ENCODE measurements at places on chromosomes 2 and 18.

- no peak for DNase-seq
These were observed 545.5 kb downstream of the CBLN2 start for GRCh38 chr18:71998547-71999097.

DNA sequence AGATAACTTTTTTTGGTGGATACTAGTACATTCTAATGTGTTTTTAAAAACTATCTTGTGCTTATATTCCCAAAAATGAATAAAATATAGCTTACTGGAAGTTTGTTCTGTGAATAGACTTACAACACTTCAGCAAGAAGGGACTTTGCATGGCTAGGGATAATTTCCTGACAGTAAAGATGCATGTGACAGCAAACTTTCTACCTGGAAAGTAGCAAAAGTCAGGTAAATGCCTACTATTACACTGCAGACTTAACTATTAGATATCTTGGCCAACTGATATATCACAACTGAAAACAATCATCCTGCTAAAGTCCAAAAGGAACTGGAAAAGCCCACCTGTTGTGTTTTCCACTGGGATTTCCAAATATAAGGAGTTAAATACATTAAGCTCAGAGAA, 1753.5 kb upstream of the CELF4 start:
- DNase-seq = no peak

DNA sequence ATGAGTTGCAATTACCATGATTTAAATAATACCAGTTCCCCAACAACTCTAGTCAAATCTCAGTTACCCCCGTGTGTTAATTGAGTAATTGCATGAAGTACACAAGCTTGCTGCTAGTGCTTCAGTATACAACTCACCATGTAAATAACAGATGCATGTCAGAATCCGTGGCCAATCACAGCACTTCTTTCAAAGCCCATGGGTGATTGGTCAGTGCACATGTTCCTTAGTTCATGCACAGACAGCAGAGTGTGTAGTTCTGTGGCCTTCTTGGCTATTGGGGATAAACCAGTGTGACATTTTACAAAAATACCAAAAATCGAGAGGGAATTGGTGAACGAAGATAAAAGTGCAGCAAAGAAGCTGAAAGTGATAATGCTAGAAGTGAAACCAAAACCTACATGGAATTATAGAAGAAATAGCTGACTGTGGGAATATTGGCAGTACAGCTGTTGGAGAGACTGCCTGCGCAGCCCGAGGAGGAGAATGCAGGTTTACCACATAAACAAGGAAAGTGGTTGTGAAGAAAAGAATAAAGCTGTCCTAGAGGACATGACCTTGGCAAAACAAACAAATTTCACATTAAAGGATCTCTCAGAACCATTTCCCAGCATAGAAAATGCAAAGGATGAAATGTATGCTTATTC, 59.4 kb downstream of the NEDD4L start:
- no peak for DNase-seq

DNA sequence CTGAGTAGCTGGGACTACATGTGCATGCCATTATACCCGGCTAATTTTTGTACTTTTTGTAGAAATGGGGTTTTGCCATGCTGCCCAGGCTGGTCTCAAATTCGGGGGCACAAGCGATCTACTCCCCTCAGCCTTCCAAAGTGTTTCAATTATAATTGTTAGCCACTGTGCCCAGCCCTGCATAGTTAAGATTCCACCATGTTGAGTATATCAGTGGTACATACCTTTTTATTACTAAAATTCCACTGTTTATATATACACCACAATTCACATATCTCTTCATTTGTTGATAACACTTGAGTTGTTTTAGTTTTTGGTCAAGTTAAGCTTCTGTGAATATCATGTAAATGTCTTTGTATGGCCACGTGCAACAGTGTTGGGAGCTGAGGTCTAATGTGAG, 12.8 kb upstream of the FMNL2 start:
- no peak for DNase-seq

DNA sequence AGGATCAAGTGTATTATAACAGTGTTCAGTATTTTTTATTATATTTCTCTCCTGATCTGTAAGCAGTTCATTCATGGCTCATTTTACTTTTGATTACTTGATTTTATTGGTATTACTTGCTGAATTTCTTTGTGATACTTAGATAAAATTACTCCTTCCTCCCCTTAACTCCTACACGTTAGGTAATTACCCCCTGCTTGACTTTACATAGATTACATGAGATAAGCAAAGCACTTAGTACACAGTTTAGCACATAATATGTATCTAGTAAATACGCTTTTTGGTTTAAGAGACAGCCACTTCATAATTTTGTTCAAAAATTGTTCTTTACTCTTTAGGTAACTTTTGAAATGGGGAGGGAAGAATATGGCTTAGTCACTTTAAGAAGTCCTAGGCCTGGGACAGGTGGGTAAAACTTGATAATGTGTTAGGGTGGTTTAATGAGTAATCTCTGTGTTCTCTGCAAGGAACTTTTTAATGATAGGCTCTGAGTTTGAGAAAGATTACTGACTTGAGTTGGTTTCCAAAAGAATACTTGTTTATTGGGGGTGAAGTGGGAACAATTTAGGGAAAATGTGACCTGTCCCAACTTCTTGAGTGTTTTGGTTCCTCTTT, 80.9 kb downstream of the NCOA1 start:
- DNase-seq = no peak

- DNase-seq = no peak
These were observed 140.6 kb upstream of the KCNJ3 start for GRCh38 chr2:154557906-154558305.

GRCh38 chr2:39409697-39410389, 27.2 kb downstream of the MAP4K3 start:
- DNase-seq = no peak

DNA sequence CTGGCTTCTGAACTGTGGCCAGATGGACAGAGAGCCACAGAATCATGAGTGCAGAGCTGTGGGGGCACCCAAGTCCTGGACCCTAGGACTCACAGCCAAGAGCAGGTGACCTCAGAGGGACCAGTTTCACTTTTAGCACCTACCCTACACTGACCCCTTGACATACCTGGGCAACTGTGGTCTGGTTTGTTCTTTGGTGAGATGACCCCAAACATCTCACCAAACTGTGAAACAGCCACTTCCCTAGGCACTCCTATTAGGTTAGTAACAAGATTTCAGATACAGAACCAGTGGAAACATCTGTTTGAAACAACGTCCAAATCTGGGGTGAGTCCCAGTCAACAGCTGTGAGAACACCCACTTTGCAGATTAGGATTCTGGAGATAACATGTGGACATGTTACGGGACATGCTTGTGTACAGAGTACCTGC, 1.9 kb upstream of the ZFP36L2 start:
- DNase-seq = no peak

GRCh38 chr18:56233595-56233994, 404.8 kb downstream of the TXNL1 start:
- DNase-seq = no peak

DNA sequence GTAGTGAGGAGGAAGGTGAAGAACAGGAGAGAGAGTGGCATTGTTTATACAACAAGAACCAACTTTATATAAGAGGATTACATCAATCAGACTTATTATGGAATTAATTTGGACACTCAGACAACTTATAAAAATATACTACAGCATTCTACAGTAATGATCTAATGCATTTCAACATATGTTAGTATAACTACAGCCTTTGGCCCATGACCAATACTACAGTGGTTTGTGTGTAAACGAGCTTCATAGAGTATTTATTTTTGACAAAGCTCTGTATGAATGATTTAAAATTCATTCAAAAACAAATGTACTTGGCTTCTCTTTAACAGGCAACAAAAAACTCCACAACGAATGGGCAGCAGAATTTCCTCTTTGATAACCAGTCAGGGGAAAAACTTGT, 72.8 kb downstream of the ZNF521 start:
- no peak for DNase-seq

- DNase-seq = no peak
These were observed 2.9 kb upstream of the EPB41L3 start for GRCh38 chr18:5546660-5547059.

- no peak for DNase-seq
These were observed 24.2 kb upstream of the PTPN4 start for GRCh38 chr2:119735565-119735964.

DNA sequence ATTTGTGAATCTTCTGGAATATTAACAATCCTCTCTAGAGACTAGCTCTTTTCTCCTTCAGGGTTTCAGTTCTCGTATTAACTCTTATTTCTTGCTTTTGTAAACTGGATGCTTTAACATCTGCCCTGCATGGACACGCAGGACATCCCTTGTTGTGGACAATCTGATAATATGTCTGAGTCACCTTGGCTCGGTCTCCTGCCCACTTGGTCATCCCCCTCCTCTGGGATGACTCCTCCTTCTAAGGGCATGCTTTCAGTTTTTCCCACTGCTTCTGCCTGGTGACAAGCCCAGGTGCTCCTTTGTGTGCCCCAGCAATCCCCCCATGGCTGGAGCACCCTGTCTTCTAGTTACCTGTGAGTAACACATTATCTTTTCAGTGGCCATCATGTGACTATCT, 460.5 kb downstream of the DSC3 start:
- DNase-seq = no peak

DNA sequence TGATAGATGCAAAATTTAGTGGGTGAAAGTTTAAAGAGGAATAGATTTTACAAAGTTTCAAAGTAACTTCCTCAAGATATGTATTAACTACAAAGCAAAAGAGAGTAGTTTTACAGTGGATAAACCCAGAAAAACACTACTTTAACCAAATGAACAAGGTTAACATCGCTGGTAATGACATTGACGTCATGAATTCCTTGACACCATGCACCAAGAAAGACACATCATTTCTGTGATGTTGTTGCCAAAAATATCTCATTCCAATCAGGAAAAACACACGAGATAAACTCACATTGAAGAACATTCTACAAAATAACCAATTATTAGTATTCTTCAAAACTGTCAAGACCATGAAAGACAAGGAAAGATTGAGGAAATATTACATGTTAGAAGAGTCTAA, 605.6 kb upstream of the SETBP1 start:
- no peak for DNase-seq

DNA sequence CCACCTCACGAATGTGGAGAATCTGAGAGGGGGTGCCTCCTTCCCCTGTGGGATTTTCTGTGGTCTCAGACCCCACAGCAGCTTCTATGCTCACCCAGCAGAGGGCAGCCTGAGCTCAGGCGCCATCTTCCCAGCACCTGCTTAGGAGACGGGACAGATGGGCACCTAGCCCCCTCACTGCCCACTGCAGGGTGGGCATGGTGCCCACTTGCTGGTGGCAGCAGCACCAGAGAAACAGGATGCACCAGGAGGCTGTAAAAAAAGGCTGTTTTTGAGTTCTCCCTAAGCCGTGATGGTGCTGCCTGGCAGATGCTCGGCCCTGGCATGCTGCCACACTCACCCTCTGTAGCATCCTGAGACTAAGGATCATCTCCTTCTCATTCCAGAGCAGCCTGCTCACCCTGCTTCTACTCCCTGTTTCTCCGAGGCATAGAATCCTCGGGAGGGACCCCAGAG, 19.1 kb upstream of the SLC20A1 start:
- DNase-seq = peak; percentile 32

DNA sequence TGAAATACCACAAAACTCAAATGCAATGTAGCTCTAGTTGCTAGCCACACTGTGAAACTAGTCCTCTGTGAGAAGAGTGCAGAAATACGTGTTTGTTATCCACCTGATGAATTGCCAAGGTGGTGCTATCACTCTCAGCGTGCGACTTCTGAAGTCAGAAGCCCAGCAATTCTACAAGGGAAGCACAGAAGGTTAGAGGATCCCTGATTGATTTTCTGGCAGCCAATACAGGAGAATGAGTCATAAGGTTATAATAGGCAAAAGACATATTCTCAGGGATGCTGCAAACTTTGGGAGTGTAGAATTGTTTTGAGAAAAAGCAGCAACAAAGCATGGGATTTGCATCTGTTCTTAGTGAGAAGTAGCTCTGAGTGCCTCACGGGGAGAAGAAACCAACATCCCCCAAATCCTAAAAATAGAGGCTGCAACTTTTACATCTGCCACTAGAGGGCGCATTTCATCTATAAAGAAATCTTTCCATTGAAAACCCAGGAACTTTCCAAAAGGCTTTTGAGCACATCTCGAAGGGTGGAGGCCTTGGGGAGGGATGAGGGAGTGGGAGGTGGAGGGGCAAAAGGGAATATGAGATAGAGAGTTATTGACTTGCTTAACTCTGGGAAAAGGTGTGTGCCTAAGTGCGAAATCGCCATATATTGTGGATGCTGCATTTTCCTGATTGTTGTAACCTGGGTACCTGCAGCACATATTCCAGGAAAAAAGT, 78.0 kb downstream of the TMEM182 start:
- no peak for DNase-seq

- no peak for DNase-seq
These were observed 162.5 kb downstream of the GRB14 start for GRCh38 chr2:164458792-164459191.

- DNase-seq = no peak
These were observed 2.9 kb downstream of the RND3 start for GRCh38 chr2:150484461-150485021.

DNA sequence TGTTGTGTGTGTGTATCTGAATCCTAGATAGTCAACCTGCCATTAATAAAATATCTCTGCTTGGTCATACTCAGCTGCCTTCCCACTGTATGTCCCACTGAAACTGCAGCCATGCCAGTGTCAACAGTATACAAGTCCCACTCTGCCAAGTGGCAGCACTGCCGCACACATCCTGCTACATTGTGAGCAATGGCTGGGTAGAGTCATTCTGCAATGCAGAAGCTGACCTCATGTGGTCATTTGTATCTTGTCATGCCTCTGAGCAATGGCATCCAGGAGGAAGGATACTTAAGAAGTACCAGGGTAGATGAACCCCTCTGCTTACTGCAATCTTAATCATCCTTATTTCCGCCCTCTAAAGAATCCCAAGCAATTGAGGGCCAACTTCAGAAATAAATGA, 302.2 kb upstream of the DDX18 start:
- no peak for DNase-seq

DNA sequence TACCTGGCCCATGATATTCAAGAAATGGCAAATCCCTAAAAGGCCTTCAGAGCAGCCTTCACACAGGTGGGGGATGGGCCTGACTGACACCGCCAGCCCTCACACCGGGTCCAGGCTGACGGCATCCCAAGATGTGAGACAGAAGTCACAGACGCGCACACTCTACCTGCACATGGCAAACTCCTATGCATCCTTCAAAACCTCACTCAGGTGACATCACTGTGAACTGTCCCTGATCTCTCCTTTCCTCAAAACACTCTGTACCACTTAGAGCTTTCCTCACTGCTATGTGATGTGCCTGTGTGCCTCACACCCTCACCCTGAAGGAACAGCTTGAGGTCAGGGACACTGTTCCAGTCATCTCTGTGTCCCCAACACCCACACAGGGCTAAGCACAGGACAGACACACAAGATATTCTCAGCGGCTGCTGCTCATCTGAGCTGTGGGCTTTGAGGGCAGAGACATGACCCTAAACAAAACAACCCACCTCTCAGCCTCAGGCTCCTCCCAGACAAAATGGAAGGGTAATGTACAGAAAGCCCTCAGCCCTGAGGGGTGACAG, 27.5 kb downstream of the BIN1 start:
- DNase-seq = no peak

- no peak for DNase-seq
These were observed 66.8 kb upstream of the RIOK3 start for GRCh38 chr18:23386317-23386716.

DNA sequence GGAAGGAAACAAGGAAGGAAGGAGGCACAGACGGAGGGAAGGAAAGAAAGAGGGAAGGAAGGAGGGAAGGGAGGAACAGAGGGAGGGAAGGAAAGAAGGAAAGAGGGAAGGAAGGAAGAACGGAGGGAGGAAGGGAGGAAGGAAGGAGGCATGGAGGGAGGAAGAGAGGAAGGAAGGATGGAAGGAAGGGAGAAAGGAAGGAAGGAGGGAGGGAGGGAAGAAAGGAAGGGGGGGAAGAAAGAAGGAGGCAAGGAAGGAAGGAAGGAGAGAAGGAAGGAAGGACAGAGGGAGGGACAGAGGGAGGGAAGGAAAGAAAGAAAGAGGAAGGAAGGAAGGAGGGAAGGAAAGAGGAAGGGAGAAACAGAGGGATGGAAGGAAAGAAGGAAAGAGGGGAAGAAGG, 7.6 kb upstream of the ACOXL start:
- DNase-seq = no peak

Measured in stimulated activated CD4-positive, alpha-beta T cell treated with anti-CD3 and anti-CD28 coated beads, TNF-alpha, amount 100 ng/mL, for 4 hours (primary cell).